Thyroid gland (tissue), 4 donors: ENCODE measurements at places on chromosomes 13 and 19. TPM values are rescaled to one million over a fixed set of nuclear protein-coding genes. Genes with fewer than 3 reads are reported as not detected.
A peak's percentile ranks its signal among the peaks of the same experiment; 100 is the strongest.

GRCh38 chr13:78636495-78636894, 22.5 kb downstream of the OBI1 start:
- H3K36me3 ChIP-seq: peaks cover 23% of the 10 kb centered on the region
- DNase-seq: no peak
- no peaks in the 10 kb centered on the region for H3K4me1 ChIP-seq
- H3K27me3 ChIP-seq: no peaks in the 10 kb centered on the region

GRCh38 chr19:17614476-17614875, 59.0 kb downstream of the COLGALT1 start:
- DNase-seq: no peak
- no peak overlapping the region for H3K27ac ChIP-seq
- H3K4me3 ChIP-seq: no peak overlapping the region
- no peaks in the 10 kb centered on the region for H3K36me3 ChIP-seq
- H3K27me3 ChIP-seq: no peaks in the 10 kb centered on the region

- no peak for DNase-seq
- H3K27ac ChIP-seq: no peak overlapping the region
- no peaks in the 10 kb centered on the region for H3K36me3 ChIP-seq
- H3K4me3 ChIP-seq: no peak overlapping the region
- H3K4me1 ChIP-seq: no peaks in the 10 kb centered on the region
- no peaks in the 10 kb centered on the region for H3K27me3 ChIP-seq
These were observed 2596.2 kb downstream of the PCDH9 start for GRCh38 chr13:64633948-64634347.

DNA sequence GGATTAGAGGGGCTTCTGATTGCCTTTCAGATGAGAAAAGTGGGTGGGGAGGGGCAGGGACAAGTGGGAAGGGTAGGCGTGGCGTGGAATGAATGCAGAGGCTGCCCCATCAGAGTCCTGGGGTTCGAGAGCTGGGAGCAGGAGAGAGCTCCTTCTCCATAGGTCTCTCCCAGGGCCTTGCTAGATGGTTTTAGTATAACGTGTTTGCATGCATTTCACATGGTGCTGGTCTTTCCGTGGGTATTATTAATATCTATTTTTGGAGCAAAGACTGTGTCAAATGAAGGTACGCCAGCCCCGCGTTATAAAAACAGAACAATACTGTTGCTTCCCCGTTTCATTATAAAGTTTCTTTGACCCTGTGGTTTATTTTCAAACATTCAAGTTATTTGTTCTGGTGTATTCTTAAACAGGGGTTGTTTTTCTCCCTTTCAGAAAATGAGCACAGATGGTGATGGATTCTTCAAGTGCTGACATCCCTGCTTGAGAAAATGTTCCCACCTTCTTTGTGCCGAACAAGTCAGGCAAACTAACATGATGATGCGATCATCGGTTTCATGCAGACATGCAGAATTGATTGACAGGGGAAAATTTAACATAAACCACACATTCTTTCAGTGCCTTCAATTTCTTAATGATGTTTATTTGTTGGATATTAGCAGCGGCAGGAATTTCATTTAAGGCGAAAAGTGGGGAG, 62.1 kb upstream of the ZNF536 start:
- no peak for DNase-seq
- no peak overlapping the region for H3K27ac ChIP-seq
- H3K4me3 ChIP-seq: no peak overlapping the region
- H3K4me1 ChIP-seq: no peaks in the 10 kb centered on the region
- no peaks in the 10 kb centered on the region for H3K36me3 ChIP-seq
- no peaks in the 10 kb centered on the region for H3K27me3 ChIP-seq

- peaks cover 13% of the 10 kb centered on the region for H3K4me1 ChIP-seq
- no peak for DNase-seq
- H3K27ac ChIP-seq: no peak overlapping the region
- no peaks in the 10 kb centered on the region for H3K36me3 ChIP-seq
- H3K27me3 ChIP-seq: no peaks in the 10 kb centered on the region
- H3K4me3 ChIP-seq: no peak overlapping the region
These were observed 59.4 kb downstream of the LACC1 start for GRCh38 chr13:43939086-43939485.

DNA sequence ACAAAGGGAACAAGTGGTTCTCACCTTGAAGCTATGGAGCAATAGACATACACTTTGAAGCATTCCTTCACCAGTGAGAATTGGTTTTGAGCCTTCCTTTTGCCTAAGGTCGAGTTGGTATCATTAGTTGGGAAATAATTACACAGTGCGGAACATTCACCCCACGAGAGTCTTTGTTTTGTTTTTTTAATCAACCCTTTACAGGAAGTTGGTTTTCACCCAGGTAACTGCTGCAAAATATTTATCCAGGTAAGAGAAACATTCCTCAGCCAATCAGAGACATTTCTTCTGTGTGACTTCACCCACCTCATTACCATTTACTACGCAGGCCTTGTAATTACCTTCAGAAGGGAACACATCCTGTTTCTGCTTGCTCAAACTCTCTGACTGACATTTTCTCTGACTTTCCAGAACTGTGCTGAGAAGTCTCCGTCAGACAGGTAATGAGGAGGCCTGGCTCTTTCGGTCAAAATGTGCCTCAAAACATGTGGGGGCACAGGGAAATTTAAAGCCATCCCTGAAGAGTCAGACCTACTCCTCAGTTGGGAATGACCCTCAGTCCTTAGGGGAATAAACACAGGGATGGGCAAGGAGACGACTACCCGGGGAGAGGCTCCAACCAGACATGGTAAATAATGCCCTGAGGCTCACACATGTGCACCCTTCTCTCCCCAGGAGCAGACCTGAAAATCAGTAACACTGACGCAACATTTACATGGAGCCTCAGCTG, 22.7 kb upstream of the SERP2 start:
- no peaks in the 10 kb centered on the region for H3K27me3 ChIP-seq
- no peaks in the 10 kb centered on the region for H3K36me3 ChIP-seq
- DNase-seq: no peak
- no peak overlapping the region for H3K4me3 ChIP-seq
- peaks cover 14% of the 10 kb centered on the region for H3K4me1 ChIP-seq

- no peak overlapping the region for H3K27ac ChIP-seq
- H3K4me3 ChIP-seq: no peak overlapping the region
- no peak for DNase-seq
- no peaks in the 10 kb centered on the region for H3K27me3 ChIP-seq
- no peaks in the 10 kb centered on the region for H3K4me1 ChIP-seq
- H3K36me3 ChIP-seq: no peaks in the 10 kb centered on the region
These were observed 1447.5 kb downstream of the EFNB2 start for GRCh38 chr13:105087945-105088344.

- H3K27ac ChIP-seq: peak overlapping the region; percentile 57
- no peaks in the 10 kb centered on the region for H3K27me3 ChIP-seq
- H3K4me3 ChIP-seq: peak overlapping the region; percentile 24
These were observed 2.5 kb downstream of the BSG start for GRCh38 chr19:574658-575526.

DNA sequence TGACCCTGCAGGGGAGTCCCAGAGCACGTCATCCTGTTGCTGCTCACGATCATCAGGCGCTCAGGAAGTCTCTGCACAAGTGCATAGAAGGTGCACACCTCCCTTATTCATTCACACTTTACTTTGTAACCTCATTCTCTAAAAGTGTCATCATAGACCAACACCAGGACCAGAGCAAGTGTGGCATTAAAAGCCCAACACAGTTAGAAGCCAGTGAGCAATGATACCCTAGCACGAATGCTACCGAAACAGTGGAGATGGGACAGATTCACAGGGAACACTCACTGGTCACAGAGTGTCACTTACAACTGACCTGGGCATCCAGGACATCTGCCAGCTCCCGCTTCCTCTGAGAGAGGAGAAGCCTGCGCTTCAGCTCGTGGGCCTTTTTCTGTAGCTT, 17.0 kb downstream of the HAUS8 start:
- no peaks in the 10 kb centered on the region for H3K4me1 ChIP-seq
- H3K27ac ChIP-seq: no peak overlapping the region
- H3K4me3 ChIP-seq: no peak overlapping the region
- no peaks in the 10 kb centered on the region for H3K27me3 ChIP-seq

DNA sequence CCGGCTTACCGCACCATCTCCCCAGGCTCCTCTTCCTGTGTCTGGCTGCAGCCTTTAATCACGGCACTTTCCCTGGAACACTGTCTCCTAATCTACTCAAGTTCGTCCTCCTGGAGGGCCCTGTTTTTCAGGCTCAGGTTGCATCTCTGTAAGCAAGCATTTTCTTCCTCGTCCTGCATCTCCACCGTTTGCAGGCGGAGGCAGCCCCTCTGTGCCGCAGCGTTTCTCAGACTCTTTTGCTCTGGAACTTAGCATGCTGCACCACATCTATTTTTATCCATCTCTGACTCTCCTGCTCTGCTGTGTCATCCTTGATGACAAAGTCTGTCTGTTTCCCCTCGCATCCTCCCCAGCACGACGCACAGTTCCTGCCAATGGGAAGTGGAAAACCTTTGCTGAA, 117.5 kb downstream of the ATP8A2 start:
- no peak for DNase-seq
- no peak overlapping the region for H3K27ac ChIP-seq
- no peaks in the 10 kb centered on the region for H3K36me3 ChIP-seq
- H3K4me1 ChIP-seq: no peaks in the 10 kb centered on the region
- H3K27me3 ChIP-seq: no peaks in the 10 kb centered on the region

DNA sequence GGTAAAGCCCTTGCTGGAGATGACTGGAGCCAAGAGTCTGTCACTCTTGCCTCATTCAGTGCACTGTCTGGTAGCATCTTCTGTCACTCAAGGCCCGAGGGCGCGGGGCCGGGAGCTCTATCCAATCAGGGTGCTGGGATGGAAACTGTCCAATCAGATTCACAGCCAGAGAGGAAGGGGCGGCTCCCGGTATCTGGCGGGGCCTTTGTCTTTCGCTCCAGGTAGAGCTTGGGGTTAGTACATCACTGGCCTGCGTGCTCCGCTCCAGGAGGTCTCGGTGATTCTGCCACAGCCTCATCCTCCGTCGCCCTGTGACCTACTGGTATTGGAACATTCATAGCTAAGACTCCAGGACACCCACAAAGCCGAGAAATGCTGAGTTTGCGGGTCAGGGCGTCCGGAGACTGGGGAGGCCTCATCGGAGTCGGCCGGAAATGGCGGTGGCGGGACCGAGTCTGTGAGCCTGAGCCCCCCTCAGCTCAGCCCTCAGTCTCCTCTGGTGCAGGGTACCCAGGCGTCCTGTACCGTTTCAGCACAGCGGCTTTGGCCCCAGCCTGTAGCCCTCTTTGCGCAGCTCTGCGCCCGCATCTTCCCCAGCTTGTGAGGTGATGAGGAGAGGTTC, 20.6 kb upstream of the ZNF430 start:
- no peak overlapping the region for H3K4me3 ChIP-seq
- no peaks in the 10 kb centered on the region for H3K27me3 ChIP-seq
- no peaks in the 10 kb centered on the region for H3K36me3 ChIP-seq
- peak; percentile 95 for DNase-seq

- peaks cover 8% of the 10 kb centered on the region for H3K36me3 ChIP-seq
- no peaks in the 10 kb centered on the region for H3K27me3 ChIP-seq
- DNase-seq: peak; percentile 63
These were observed 588 bp downstream of the DNASE2 start for GRCh38 chr19:12880551-12881171.

- no peaks in the 10 kb centered on the region for H3K36me3 ChIP-seq
- no peak for DNase-seq
- no peak overlapping the region for H3K4me3 ChIP-seq
- H3K27me3 ChIP-seq: no peaks in the 10 kb centered on the region
- no peak overlapping the region for H3K27ac ChIP-seq
These were observed 897.0 kb downstream of the SLITRK6 start for GRCh38 chr13:84902243-84902642.

DNA sequence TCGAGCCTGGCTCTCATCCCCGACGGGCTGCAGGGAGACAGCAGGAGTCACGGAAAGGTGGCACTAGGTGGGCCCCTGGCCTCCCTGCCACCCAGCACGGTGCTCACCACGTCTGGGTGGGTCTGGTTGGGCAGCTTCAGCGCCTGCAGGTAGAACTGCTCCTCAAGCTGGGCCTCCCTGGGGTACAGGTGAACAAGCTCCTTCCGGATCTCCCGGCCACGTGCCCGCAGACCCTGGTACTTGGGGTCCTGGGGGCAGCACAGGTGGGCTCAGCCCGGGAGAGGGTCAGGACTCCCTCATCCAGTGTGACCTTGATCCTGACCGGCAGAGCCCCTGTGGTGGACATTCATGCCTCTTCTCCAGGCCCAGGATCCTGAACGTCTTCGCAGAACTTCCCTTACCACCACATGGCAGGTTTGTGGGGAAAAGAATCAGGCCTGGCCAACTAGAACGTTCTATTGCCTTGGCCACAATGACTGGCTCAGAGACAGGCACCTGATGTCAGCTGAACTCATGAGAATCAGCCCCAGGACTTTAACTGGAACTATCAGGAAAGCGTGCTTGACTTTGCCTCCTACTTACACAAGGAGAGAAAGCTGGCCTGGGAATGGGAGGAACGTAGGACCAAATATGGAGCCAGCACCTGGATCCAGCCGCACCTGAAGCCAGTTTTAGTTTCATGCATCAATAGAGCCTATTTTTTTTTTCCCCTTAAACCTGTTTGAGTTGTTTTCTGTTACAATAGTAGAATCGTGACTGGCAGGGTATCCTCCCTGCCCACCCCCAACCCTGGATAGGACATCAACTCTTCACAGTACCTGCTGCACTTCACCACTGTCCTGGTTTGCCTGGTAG, 8.9 kb downstream of the SARS2 start:
- no peak overlapping the region for H3K4me3 ChIP-seq
- H3K36me3 ChIP-seq: peaks cover 6% of the 10 kb centered on the region
- no peaks in the 10 kb centered on the region for H3K4me1 ChIP-seq
- no peak for DNase-seq
- H3K27me3 ChIP-seq: no peaks in the 10 kb centered on the region

DNA sequence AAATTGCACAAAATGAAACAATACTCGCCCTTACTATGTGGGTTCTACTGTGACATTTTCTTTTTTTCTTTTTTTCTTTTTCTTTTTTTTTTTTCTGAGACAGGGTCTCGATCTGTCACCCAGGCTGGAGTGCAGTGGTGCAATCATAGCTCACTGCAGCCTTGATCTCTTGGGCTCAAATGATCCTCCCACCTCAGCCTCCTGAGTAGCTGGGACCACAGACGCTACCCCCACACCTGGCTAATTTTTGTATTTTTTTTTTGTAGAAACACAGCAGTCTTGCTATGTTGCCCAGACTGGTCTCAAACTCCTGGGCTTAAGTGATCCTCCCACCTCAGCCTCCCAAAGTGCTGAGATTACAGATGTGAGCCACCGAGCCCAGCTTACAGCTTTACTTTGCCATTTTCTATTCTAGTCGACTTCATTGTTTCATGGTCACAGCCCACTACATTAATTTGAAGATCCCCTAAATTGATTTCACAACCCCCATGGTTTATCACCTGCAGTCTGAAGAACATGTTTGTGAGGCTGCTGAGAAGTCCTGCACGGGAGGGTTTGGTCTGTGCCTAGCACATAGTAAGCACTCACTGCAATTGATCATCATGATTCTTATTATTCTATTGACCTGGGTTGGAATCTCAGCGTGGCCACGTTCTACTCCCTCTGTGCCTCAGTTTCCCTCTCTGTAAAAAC, 3.8 kb downstream of the BCL3 start:
- DNase-seq: no peak
- H3K4me1 ChIP-seq: peaks cover 58% of the 10 kb centered on the region
- H3K36me3 ChIP-seq: peaks cover 20% of the 10 kb centered on the region
- no peak overlapping the region for H3K4me3 ChIP-seq

HOMER3 gene
- total RNA-seq: 67.2 TPM

NUP58 gene
- total RNA-seq: 54.7 TPM

CYP2F1 gene
- not detected for total RNA-seq

SPRYD7 gene
- 8.2 TPM for total RNA-seq

HSD11B1L gene
- total RNA-seq: 20.4 TPM

IL4I1 gene
- not detected for total RNA-seq

CGB1 gene
- total RNA-seq: not detected

EHD2 gene
- total RNA-seq: 48.0 TPM

FCER2 gene
- not detected for total RNA-seq
